ENCODE measurements at places on chromosomes 16 and 17.

GRCh38 chr17:57772774-57773173 is 27.7 kb upstream of the CCDC182 start:
- DNase-seq, result no peak
- peaks cover 2% of the 10 kb centered on the region for H3K27me3 ChIP-seq
- no peak overlapping the region for H3K27ac ChIP-seq

DNA sequence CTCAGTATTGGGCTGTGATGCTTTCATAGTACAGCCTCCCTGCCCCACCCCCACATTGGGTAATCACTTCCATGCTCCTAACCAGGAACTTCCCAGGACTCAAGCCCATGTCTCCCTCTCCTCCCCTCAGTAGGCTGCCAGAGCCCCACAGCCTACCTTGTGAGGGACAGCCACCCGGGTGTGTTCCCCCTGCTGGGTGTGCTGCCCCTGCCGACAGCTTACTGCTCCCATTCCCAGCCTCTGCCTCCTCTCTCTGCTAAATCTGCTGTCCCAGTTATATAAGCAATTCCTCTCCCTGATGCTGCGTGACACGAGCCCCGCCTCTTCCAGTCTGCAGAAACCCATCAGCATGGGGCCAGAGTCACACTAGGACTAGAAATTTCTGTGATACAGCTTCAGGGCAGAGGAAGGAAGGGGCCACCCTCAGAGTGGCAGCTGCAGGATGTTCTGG is at the start of gene RSKR:
Gene RSKR (minus strand): TSS at position 255 of the 451 bp plus-strand sequence. CDS start 24 bp downstream, at position 231.
- peaks cover 50% of the 10 kb centered on the region for H3K36me3 ChIP-seq
- no peaks in the 10 kb centered on the region for H3K4me1 ChIP-seq
- H3K27ac ChIP-seq, result no peak within 1 kb of the TSS
- no peak for DNase-seq
- H3K27me3 ChIP-seq, result no peaks in the 10 kb centered on the region

DNA sequence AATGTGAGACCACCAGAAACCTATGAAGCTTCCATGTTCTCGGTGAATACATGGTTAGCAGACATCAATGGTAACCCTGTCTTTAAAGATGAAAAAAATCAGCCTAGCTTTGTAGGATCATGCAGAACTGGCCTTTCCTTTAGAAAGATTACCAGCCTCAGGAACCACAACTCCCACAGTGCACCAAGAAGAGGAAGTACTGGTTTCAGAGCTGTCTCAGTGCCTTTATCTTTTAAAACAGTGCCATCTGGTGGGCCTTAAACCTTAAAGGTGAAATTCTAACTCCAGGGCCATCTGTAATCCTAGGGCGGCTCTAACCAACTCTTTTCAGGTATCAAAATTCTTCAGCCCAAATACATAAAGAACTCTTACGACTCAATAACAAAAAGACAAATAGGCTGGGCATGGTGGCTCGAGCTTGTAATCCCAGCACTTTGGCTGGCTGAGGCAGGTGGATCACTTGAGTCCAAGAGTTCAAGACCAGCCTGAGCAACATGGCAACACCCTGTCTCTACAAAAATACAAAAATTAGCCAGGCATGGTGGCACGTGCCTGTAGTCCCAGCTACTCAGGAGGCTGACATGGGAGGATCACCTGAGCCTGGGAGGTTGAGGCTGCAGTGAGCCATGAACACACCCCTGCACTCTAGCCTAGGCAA is 5.4 kb downstream of the ATPAF2 start:
- H3K27ac ChIP-seq, result no peak overlapping the region
- H3K36me3 ChIP-seq, result no peaks in the 10 kb centered on the region
- DNase-seq, result peak; percentile 28
- no peaks in the 10 kb centered on the region for H3K27me3 ChIP-seq
- H3K4me1 ChIP-seq, result peaks cover 17% of the 10 kb centered on the region

DNA sequence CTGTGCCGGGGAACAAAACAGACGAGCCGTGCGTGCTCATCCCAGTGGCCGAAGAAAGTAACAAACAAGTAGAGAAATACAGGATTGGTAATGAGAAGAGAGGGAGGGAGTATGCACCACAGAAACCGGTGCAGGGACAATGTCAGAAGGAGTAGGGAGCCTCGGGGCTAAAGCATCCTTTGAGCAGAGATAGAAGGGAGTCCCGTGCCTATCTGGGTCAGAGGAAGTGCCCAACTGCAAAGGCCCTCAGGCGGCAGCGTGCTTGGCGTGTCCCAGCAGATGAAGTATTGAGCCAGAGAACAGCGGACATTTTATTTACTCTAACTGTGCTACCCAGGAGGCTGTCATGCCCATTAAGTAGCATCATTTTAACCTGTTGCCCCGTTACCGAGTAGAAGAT is 114.9 kb upstream of the CACNG5 start:
- H3K4me1 ChIP-seq, result peaks cover 13% of the 10 kb centered on the region
- H3K36me3 ChIP-seq, result no peaks in the 10 kb centered on the region
- no peak overlapping the region for H3K4me3 ChIP-seq

DNA sequence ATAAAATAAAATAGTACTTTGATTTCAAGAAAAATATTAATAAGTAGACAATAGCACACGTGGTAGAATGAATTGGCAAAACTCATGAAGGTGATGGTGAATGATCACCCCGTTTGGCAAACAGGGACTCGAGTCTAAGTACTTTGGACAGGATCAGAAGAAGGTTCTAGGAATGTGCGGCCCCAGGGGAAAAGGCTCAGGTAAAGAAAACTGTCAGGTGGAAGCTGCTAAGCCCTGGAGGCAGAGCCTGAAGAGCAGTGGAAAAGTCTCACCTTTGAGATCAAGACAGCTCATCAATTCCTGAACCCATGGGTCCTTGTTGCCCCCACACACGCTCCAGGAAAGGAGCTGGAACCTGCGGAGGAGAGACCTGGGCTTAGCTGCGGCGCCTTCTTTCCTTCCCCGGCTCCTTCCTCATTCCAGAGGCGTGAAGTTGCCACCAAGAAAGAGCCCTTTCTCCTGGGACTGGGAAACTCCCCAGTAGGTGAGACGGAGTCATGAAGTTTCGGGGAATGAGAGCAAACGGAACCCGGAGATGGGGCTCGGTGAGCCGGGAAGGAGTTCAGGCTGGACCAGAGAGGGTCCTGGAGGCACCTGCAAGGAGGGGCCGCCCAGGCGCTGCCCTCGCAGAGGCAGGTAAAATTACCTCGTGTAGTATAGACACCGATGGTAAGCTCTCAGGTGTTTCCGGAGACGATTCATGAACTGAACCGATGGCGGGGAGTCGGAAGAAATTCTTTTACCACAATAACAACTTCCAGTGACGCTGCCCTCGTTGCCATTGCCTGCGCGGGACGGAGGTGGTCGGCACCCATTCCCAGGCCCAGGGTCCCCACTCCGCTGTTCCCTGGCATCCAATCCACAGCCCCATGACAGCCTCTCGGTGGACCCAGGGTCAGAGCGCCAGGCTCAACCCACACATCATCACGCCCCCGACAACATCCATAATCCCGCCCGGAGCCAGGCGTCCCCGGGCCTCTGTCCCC is 1.2 kb upstream of the ZMYND15 start:
- no peaks in the 10 kb centered on the region for H3K36me3 ChIP-seq
- H3K27ac ChIP-seq, result no peak overlapping the region
- peak overlapping the region; percentile 55 for H3K4me3 ChIP-seq
- peaks cover 16% of the 10 kb centered on the region for H3K27me3 ChIP-seq

DNA sequence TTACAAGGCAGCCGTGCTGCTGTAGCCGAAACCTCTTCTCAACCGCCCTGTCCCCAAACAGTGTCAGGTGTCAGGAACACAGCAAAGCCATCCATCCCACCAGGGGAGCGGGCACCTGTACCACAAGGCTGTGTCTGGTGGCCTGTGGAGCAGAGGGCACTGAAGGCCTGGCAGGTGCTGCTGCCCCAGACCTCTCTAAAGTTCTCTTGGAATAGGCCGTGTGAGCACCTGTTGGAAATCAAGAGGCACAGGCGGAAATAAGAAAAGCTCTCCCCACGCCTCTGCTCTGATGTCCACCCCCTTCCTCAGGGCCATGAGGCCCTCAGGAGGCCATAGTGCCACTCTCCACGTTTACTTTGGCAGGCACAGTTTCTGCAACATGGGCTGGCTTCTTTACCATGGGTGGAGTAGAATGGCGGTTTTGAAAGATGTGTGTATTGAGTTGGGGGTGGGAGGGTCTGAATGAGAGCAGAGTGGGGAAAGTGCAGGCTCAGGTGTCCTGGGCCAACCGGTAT is 99.9 kb upstream of the ZNF750 start:
- no peak for DNase-seq
- peaks cover 48% of the 10 kb centered on the region for H3K36me3 ChIP-seq
- H3K4me3 ChIP-seq, result no peak overlapping the region
- no peak overlapping the region for H3K27ac ChIP-seq
- no peaks in the 10 kb centered on the region for H3K27me3 ChIP-seq

DNA sequence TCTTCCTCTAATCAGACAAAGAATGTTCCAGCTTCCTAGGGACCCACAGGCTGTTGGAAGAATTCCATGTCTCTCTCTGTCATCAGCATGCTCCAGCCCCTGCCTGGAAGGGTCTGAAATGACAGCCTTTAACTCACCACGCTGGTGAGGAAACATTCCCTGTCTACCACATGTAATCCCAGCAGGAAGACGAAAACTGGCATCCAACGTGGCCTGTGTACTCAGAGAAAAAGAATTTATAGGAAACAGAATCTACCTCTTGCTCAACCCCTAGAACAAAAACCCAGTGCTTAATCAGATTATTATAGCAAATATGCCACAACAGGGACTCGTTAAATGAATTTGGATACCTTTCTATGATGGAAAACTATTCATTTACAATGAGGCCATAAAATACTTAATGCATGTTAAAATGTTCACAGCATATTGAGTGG is 147.3 kb upstream of the FOXF1 start:
- no peaks in the 10 kb centered on the region for H3K36me3 ChIP-seq
- DNase-seq, result no peak
- no peaks in the 10 kb centered on the region for H3K4me1 ChIP-seq

GRCh38 chr16:13390093-13390985 is 488.9 kb downstream of the SHISA9 start:
- no peak overlapping the region for H3K4me3 ChIP-seq
- no peaks in the 10 kb centered on the region for H3K36me3 ChIP-seq
- no peak for DNase-seq
- H3K27ac ChIP-seq, result no peak overlapping the region

DNA sequence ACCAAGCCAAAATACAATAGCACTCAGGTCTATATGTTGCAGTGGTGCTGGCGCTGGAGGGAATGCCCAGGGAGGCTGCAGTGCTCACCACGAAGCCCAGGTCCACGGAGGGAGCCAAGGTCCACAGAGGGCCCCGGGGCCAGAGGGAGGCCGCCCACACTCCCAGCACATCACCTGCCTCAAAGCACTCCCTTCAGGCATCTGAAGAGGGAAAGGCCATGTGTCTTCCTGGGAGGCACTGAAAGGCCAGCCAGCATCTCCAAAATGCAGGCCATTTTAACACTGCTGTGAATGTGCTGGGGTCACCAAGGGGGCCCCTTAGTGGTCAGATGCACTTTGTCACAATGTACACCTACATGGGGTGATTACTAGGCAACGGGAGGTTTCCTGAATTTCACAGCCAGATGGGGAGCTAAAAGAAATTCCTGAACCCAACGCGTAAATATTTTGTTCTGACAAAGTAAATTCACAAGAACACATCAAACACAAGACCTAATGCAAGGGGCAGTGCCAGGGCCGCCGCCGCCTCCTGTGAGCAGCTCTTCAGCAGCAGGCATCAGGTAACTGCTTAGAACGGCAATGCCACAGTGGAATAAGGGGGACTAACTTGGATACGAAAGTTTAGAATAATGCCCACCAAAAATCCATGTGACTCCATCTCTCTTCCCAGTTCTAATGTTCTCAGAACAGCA is 42.8 kb downstream of the USP22 start:
- H3K4me1 ChIP-seq, result no peaks in the 10 kb centered on the region
- no peaks in the 10 kb centered on the region for H3K27me3 ChIP-seq
- peaks cover 38% of the 10 kb centered on the region for H3K36me3 ChIP-seq
- H3K27ac ChIP-seq, result no peak overlapping the region

- H3K36me3 ChIP-seq, result no peaks in the 10 kb centered on the region
- H3K27me3 ChIP-seq, result peaks cover 18% of the 10 kb centered on the region
- no peak for DNase-seq
- no peak overlapping the region for H3K4me3 ChIP-seq
- no peak overlapping the region for H3K27ac ChIP-seq
Measured at GRCh38 chr17:41730479-41730878, 4.0 kb downstream of the HAP1 start.

DNA sequence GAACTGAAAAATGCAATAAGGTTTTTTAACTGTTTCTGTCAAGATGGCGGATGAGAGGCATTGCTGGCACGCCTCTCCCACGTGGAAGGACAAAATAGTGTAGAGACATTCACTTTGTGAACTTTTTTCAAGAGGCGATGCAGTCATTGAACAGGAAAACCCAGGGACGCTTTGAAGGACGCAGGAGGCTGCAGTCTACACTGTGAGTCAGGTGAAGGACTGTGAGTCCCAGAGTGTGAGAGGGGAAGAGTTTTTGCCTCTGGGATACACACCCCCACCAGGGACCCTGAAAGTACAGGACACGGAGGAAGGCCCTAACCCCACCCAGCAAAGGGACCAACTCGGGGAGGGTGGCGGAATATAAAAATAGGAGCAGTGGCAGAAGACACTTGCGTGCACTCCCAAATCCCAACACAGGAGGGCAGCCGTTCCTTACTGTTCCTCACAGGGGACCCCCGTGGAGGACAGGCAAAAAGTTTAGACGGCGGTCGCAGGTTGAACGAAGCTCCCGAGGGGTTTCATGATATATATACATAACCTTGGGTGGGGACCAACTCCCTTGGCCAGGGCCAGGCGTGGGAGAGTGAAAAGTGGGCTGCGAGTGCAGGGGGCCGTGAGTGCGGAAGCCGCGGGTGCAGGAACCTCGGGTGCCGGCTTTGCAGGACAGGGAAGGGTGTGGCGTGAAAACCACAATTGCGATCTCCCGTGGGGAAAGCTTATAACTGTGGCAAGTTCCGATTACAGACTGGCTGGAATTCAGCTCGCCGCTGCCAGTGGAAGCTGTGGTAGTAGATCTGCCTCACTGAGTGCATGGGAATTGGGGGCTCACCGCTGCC is 82.0 kb upstream of the ALOX12 start:
- peak; percentile 59 for DNase-seq
- H3K27me3 ChIP-seq, result no peaks in the 10 kb centered on the region
- no peak overlapping the region for H3K27ac ChIP-seq
- H3K36me3 ChIP-seq, result no peaks in the 10 kb centered on the region
- peaks cover 12% of the 10 kb centered on the region for H3K4me1 ChIP-seq

DNA sequence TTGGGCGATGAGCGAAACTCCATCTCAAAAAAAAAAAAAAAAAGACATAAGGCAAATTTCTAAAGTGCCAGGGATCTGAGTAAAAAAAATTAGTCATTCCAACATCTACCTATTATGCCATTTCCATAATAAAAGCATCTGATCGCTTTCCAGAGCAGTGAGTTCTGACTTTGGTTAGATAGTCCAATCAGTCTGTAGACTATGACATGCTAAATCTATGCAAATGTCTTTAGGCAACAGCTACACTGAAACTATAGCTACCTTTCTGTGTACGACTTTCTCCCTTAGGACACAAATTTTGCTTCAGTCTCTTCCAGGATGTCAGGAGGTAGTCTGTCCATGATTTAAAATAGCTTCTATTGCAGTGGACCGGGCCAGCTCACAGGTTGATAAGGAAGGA is 58.9 kb upstream of the ARHGAP44 start:
- no peaks in the 10 kb centered on the region for H3K4me1 ChIP-seq
- H3K27me3 ChIP-seq, result no peaks in the 10 kb centered on the region
- H3K4me3 ChIP-seq, result no peak overlapping the region
- no peaks in the 10 kb centered on the region for H3K36me3 ChIP-seq
- DNase-seq, result no peak
